ENCODE measurements at places on chromosomes 4 and X.

DNA sequence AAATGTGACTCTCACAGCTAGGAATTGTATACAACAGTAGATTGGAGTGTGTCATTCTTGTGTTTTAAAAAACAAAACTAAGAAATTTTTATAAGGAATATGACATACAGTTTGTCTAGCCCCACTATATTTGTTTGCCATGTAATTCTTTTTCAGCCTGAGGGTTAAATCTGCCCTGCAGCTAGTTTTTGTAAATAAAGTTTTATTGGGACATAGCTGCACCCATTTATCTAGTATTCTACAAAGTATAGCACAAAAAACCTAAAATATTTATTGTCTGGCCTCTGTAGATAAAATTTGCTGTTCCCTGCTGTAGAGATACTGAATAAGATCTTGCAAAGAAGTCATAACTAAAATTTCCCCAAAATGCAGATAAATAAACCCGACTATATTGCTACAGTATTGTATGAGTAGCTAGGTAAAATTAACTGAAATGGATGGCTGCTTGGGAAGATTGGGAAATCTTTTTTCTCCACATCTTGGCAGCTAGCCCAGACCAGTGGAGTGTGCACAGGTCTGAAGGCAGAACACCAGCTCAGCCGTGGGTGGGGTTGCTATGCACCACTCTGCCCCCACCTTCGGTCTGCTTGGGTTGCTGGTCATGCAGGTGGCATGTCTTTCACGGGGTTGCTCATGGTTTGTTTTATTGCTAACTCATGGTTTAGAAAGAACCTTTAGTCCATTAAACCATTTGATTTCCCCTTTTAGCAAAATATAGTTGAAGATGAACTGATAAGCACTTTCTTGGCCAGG is 127.9 kb downstream of the KLHL8 start:
- peak; percentile 47 for DNase-seq

- no peak for DNase-seq
These were observed 121.3 kb upstream of the WDR17 start for GRCh38 chr4:175944126-175944910.

- no peak for DNase-seq
These were observed 72.9 kb downstream of the AASDH start for GRCh38 chr4:56314207-56314915.

- no peak for DNase-seq
These were observed 95.4 kb downstream of the PARM1 start for GRCh38 chr4:75028196-75028854.

DNA sequence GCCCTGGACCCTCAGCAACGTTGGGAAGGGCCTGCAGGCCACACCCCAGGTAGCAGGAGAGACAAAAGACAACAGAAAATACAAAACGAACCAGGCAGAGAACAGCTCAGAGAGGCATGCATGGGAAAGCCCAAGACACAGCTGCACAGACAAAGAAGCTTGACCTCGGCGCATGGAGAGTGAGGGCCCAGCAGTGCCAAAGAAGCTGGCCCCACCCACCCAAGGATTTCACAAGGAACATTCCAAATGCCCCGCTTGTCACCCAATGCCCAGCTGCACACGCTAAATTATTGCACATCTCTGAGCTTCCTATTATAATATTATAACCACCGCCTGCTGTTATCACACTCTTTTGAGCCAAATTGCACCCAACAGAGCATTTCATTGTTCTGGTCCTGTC is 147.7 kb upstream of the TBL1X start:
- no peak for DNase-seq

DNA sequence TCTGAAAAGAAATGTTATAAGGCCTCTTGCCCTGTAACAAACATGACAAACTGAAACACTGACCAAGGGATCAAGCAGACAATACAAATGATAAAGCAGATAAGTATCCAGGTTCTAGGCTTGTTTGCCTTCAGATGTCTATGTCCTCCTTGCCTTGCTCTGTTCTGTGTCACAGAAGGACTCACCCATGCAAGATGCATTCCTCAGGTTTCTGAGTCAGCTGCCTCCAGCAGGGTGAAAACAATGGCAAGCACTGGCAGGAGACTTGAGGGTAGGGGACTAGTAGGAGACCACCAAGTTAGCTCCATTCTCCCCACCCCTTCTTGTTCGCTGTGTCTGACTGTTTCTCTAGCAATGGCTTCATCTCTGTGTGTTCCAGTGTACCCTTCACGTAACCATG is 76.6 kb upstream of the CXXC4 start:
- DNase-seq, result no peak

- no peak for DNase-seq
These were observed 79.5 kb downstream of the PCDH18 start for GRCh38 chr4:137452799-137453198.

- DNase-seq, result no peak
These were observed 155.4 kb downstream of the AFAP1 start for GRCh38 chr4:7784131-7784870.

DNA sequence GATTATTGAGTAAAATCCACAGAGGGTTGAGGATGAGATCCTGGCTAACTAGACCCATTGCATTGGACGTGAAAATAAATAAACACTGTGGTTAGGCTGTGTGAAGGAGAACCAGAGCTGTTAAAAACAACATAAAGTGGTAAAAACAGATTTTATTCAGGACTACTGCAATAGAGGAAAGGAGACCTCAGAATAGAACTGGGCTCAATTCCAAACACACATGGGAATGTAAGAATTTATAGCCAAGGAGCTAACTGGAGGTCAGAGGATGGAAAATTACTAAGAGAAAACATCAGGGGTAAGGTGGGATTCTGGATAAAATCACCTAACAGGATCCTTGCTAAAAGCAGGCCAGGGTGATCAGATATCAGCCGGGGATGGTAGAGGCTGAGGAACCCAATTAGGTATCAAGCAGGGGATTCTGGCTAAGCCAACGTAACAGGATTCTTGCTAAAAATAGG is 112.4 kb downstream of the RNF150 start:
- DNase-seq, result no peak

- DNase-seq, result peak; percentile 63
These were observed at the start of gene RAB39B for GRCh38 chrX:155263854-155264628. Gene RAB39B, minus strand, starts transcription at chrX:155264491. Its CDS starts 203 bp downstream, at chrX:155264288.

- peak; percentile 50 for DNase-seq
These were observed 1414.7 kb upstream of the TENM3 start for GRCh38 chr4:180828455-180829018.

DNA sequence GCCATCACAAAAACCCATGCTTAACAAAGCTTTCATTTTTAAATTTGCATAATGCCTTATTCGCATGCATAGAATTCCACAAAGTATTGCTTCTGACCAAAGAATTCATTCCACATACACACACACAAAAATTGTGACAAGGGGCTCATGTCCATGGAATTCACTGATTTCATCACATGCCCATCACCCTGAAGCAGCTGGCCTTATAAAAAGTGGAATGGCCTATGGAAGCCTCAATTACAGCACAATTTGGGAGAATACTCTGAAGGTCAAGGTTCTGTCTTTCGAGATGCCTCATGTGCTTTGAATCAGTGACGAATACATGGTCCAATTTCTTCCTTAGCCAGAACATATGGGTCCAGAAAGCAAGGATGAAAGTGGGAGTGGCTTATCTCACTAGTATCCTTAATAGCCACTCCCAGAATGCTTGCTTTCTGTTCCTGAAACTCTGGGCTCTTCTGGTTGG is 165.7 kb downstream of the KDR start:
- DNase-seq, result no peak

GRCh38 chr4:140267576-140267975 is 105.9 kb upstream of the SCOC start:
- no peak for DNase-seq

- DNase-seq, result no peak
These were observed 4.1 kb downstream of the SLIT2 start for GRCh38 chr4:20255823-20256222.

- DNase-seq, result no peak
These were observed 2.2 kb downstream of the TMEM156 start for GRCh38 chr4:39029752-39030694.

GRCh38 chr4:6180841-6181631 is 19.3 kb downstream of the JAKMIP1 start:
- DNase-seq, result no peak

GRCh38 chr4:38211885-38212284 is 251.7 kb downstream of the PTTG2 start:
- no peak for DNase-seq

DNA sequence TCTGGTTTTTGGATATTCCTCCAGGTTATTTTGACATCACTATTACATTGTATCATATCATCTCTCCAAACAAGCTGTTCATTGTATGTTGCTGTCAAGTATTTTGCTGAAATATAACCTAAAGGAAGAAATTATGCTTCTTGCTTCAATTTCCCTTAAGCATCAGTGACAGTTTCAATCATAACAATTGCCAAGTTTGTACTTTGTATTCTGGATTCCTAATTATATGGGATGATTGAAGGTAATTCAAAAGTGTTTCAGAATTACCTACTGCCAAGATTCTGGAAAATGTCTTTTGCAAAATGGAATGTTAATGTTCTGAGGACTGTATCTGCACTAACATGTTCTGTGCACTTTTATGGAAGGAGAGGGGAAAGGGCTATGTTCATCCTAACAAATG is 228.7 kb downstream of the PRDM5 start:
- no peak for DNase-seq

- DNase-seq, result no peak
These were observed 131.6 kb downstream of the PDS5A start for GRCh38 chr4:39846120-39846519.

GRCh38 chr4:98996056-98996764 is 689 bp downstream of the METAP1 start:
- peak; percentile 49 for DNase-seq

DNA sequence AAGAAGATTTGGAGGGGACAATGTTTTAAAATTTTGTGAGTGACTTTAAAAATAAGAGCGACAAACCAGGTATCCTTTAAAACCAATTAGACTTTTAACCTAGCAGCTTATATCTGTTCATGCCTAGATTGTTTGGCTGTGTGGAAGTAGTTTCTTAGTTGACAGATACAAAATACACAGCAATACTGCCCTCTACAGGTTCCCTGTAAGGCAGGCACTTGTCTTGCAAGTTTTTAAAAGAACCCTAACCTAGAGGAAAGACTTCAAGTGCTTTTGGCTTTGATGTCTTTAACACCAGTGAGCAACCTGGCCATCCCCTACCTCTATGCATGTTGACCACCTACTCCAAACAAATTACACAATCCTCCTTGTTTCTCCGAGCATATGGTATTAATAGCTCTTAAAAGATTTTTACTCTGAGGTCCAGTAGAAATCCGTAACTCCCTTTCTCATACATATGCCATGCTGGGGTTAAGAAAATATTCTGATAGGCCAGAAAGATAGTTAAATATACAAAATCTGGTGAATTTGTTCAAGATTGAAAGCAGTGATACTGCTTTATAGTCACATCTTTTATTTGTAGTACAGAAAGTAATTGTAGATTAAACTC is 273.0 kb downstream of the ARHGAP24 start:
- DNase-seq, result peak; percentile 29

GRCh38 chrX:85052205-85052604 is 48.5 kb downstream of the APOOL start:
- DNase-seq, result no peak

- no peak for DNase-seq
These were observed 419.6 kb upstream of the RASGEF1B start for GRCh38 chr4:81891005-81891996.

DNA sequence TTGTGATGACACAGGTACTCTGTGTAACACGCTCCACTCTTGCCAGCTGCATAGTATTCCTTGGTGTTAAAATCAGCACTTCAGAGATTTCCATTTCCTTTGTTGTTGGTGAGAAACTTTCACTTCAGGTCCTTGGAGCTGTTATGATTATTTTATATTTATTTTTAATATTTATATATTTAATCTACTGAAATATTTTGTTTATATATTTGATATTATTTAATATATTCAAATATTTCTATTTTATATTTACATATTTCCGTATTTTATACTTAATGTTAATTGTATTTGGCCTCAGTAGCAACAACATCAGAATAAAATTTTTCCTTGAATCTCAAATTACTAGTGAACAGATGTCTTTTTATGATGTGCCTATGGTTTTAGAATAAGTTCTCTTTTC is 225.3 kb downstream of the MAGEB17 start:
- DNase-seq, result no peak

- no peak for DNase-seq
These were observed 70.3 kb upstream of the IQCM start for GRCh38 chr4:149885896-149886295.

GRCh38 chr4:7590189-7590588 is 155.5 kb upstream of the PSAPL1 start:
- no peak for DNase-seq

- DNase-seq, result no peak
These were observed 25.9 kb upstream of the FAM241A start for GRCh38 chr4:112119353-112119783.

DNA sequence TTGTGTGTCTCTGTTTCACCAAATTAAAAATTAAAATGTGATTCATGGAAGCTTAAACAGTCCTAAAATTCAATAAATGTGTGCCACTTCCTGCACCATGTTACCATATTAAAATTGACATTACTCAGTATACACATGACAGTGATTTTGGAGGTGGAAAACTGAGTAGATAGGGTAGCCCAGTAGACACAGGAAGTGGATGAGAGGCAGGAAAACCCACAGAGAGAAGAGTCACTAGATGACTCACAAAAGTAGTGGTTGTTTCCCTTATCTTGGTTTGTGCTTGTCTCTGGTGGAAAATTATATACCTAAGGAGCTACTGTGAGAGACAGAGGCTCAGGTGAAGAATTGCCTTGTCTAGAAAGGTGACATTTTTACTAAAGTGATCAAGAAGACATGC is 375.8 kb upstream of the CXorf51B start:
- no peak for DNase-seq

GRCh38 chrX:110418316-110419235 is 59.9 kb downstream of the RTL9 start:
- peak; percentile 57 for DNase-seq

- no peak for DNase-seq
These were observed 67.3 kb upstream of the VBP1 start for GRCh38 chrX:155148724-155149537.

GRCh38 chrX:2679534-2680485 is 11.3 kb upstream of the CD99 start:
- no peak for DNase-seq

DNA sequence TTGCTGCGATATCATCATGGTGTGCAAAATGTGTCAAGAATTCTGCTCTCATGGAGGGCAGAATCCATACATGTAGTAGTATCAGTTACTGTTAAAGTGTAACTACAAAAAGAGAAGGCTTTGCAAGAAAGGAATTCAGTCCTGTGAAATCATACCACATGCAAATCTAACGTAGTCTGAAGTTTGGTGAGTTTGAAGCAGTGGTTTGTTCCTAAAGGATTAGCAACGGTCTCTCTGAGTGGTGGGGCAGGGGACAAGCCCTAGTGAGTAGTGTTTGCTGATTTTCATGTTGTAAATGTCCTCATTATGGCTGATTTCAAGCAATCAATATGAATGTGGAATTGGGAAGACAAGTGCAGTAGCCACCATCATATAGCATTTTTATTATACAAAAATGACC is 47.1 kb upstream of the CLNK start:
- no peak for DNase-seq

Data from NCI-H2227 treated with DMSO at 0.1 percent for 48 hours (cell line).